Stimulated activated CD8-positive, alpha-beta memory T cell treated with anti-CD3 and anti-CD28 coated beads, Interleukin-7, amount 100 ng/mL, for 4 hours (primary cell): ENCODE measurements at places on chromosomes 3 and 15.

DNA sequence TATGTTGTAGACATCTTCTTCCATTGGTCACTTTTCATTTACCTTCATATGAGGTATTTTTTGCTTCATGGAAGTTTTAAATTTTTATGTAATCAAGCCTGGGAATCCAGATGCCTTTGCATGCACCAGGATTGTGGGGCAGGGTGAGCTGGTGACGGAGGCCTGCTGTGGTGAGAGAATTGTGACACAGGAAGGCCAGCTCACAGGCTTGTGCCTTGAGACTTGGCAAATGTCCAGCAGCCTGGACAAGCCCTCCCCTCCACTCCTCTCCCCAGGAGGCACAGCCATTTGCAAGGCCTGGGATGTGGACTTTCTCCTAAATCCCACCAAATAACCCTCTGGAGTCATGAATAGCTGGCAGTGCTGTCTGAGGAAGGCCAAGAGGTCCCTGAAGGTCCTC, 67.4 kb downstream of the RHCG start:
- no peak for DNase-seq

DNA sequence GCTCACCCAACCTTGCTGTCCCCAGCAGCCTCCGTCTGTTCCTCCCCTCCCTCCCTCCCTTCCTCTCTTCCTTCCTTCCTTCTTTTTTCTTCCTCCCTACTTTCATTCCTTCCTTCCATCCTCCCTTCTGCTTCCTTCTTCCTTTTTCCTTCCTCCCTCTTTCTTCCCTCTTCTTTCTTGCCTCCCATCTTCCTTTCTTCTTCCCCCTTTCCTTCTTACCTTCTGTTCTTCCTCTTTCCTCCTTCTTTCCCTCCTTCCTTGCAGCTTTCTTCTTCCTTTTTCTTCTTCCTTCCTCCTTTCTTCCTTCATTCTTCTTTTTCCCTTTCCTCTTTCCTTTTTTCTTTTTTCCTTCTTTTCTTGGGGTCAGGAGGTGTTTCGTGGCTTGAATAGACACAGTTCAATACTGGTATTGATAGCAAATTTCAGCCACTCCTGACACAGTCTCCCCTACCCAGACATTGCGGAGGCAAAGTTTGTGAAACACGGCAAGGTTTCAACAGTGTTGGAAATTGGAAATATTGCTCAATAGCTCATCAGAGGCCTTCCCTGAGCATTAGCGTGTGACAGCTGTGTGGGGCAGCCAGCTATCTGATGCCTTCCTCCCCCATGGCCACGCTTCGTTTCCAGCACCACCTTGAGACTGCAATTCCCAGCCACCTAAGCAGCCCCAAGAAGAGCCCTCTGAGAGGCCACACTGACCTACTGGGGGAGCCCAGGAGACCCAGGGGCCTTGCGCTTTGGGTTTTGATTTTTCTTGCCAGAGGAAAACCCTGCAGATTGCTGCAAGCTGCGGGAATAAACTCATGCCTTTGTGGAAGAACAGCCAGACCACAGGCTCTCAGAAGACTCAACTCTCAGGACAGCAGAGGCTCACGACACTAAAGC, 82.2 kb downstream of the KLF15 start:
- no peak for DNase-seq

GRCh38 chr3:15289661-15290060, 42.7 kb downstream of the SH3BP5 start:
- no peak for DNase-seq

DNA sequence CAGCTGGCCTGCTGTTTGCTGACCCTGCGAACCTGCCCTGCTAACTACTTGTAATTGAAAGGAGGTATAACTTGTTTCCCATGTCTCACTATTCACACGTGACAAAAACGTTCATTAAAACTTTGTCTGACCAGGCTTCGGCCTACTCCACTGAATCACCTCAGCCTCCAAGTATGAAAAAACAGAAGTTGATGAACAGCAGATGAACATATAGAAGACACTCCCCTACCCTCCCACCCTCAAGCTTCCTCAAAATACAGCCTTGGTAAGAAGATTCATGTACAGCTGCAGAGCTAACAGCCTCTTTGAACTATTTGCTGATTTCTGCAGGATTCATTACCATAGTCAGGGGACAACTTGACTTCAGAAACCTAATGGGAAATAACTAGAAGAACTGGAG, 10.7 kb downstream of the RBM15B start:
- no peak for DNase-seq

- no peak for DNase-seq
Measured at GRCh38 chr15:73426323-73426994, 16.5 kb upstream of the REC114 start.

DNA sequence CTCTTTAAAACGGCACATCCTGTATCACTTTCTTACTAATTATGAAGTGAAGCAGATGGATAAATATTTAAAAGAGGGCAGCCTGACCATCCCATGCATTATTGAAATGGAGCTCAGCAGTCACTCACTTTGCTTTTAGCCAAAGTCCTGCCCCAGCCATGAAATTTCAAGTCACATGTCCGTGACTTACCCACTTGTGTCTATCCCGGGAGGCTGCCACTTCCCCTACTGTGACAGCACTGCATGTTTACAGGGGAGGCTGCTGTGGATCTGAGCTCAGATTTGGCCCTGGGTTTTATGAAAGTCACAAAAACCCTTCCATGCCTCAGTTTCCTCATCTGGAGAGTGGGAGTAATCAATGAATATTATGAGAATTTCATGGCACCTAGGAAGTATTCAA, 17.9 kb upstream of the LRRK1 start:
- no peak for DNase-seq

DNA sequence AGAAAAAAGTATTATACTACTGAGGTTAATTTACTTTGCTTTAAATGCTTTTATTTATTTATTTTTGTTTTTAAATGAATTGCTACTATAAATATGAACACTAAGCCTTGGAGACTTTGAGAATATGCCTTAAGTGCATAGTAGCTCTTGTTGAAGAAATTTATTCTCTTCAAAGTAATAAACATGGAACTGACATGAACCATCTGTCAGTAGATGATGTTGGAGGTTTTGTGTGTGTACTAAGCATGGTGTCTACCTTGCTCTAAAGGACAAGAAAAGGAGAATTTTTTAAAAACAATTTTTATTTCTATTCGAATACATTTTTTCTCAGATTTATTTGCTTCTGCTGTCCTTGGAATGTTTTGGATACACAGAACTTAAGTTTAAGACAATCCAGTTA, 81.1 kb upstream of the PDZRN3 start:
- no peak for DNase-seq

- DNase-seq: no peak
Measured at GRCh38 chr15:94066046-94066445, 165.3 kb upstream of the MCTP2 start.

- no peak for DNase-seq
Measured at GRCh38 chr3:193375614-193376013, 2.9 kb downstream of the ATP13A5 start.

DNA sequence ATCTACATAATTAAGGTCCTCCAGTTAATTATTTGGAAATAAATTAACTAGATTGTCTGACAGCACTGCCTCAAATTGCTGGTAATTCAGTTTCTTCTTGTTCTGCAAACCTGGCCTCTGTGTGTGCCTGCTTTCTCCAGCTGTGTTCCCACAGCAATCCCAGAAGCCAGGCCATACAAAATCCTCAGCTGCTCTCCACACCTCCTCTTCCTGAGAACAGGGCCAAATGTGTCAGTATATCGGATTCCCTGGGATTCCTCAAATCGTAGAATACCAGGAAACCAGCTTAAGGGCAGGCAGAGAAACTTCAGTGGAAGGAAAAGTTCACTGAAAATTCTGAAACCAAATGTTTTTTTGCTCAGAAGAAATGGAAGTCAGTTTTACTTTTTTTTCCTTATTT, 261.4 kb downstream of the ZMAT3 start:
- no peak for DNase-seq

GRCh38 chr15:48592221-48592731, 53.2 kb downstream of the FBN1 start:
- no peak for DNase-seq

DNA sequence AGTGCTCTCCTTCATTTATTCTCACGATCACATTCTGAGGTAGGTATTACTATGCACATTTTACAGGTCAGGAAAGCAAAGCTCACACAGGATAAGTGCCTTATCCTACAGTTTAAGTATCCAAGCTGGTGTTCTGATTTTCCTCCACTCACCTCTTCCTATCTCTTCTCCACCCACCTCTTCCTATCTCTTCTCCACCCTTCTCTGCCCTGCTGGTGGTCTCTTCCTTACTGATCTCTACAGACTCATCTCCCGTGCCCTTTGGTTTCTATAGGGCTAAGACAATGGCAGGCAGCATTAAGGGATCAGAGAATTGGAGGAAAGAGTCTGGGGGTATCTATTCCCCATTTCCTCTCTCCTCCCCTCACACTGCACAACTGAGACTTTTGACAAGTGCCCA, 319.1 kb downstream of the FHIT start:
- DNase-seq: no peak

DNA sequence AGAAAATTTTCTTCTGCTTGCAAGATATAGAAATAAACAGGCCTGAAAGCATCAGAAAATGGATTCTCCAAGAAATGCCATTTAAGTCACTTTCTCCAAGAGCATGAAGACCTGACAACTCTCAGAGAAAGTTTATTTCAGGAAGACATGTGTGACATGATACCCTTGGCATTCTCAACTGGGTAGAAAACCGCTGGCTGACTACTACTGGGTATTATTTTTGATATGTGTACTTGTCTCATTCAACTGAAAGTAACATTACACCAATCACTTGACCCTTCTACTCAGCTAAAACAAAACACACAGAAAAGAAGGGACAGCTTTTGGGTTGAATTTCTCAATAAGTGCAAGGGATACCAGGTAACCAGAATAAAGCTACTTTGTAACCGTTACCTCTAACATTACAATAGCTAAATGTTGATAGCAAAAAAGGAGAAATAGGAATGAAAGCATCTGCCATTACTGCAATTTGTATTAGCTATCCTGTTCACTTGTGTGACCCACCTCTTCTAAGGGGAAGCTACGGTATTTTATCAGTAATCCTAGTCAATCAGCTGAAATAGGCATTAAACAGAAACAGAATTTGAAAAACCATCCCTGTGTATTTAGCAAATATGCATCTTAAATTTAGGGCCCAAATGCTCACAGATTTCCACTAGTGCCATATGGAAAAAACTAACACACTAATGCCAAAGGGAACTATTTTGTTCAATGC, 7.3 kb downstream of the TRA2B start:
- no peak for DNase-seq

GRCh38 chr15:98953000-98953787, 54.4 kb downstream of the PGPEP1L start:
- no peak for DNase-seq

- DNase-seq: no peak
Measured at GRCh38 chr15:92079047-92079446, 225.5 kb downstream of the SLCO3A1 start.

DNA sequence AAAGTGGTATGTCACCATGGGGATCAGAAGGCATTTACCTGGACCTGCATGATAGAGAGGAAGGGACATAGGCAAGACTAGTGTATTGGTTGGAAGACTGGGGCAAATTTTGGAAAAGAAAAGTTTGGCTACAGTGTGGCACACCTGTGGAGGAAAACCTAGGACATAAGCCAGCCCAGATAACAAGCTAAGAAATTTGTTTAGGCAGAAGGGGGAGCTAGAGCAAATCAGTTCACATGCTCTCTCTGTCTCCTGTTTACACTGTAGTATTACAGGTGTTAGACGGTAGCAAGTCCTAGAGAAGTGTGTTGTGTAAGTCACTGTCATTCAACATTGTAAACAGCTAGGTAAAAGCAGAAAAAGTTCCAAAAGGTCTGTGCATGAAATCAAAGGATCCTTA, 11.9 kb upstream of the ALDH1A2 start:
- no peak for DNase-seq

DNA sequence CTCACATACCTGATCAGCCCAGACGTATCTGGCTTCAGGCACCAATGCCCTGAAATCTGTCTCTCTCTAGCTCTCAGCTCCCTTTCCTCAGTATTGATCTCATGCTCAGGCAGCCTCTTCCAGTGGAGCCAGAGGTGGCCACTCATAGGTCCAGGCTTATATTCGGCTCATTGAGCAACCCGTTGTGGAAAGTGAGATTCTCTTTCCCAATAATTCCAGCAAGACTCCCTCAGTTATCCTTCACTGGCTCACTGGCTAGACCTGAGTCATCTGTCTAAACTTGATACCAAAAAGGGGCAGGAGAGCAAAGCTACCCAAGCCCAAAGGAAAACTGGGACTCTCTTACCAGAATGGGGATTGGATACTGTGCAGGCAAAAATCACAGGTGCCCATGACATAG, 33.4 kb upstream of the FRMD4B start:
- no peak for DNase-seq

DNA sequence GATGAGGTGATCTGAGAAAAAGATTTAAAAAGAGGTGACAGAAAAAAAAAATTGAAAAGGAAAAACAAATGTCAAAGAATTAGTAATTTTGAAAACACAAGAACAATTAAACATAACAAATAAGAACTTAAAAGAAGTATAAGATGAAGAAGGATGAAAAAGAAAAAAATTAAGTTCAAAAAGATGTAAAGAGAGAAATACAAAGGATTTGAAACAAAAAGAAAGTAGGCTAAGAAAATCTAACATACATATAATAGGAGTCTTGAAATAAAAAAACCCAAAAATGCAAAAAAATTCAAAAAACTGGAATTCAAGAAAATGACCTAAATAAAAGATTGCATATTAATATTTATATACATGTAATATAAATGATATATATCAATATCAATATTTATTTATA, 949.2 kb downstream of the MCTP2 start:
- DNase-seq: no peak

DNA sequence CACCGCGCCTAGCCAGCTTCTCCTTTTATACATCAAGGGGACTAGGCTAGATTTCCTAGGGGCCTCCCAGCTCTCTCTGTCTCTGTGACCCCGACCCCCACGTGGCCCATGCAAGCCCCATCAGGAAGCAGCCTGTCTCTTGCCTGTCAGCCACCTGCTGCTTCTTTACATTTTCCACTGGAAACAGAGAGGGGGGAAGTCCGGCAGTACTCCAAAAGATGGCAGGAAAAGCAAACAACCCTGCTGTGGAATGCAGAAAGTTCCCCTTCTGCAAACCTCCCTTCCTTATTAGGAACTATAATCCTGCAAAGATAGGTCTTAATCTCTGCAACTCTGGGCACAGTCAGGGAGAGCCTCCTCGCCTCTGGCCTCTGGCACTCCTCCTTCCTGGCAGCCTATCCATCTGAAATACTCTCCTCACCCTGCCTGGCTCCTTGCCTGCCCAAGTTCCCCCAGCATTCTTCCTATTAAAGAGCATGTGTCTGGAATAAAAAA, 47.4 kb upstream of the HACD2 start:
- no peak for DNase-seq
